ENCODE measurements at places on chromosomes 12 and 14.
A peak's percentile ranks its signal among the peaks of the same experiment; 100 is the strongest.

DNA sequence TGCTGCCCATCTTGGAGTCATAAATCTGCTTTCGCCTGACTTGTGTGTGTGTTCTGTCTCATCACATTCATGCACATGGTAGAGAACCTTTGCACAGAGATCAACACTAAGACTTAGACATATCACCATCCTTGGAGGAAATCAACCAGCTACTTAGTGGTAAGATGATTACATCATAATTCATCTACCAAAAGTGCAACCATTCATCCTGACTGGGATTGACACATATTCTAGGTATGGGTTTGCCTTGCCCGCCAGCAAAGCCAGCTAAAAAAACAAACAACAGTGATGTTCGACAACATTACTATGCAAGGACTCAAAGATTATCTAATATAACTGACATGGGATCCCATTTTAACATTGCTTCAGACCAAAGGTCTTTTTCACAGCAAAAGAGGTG lies 228.7 kb downstream of the NUAK1 start:
- no peak for DNase-seq

GRCh38 chr12:62802984-62803383 lies 132.0 kb downstream of the PPM1H start:
- DNase-seq = no peak

GRCh38 chr14:34781242-34781641 lies 66.8 kb upstream of the CFL2 start:
- peak; percentile 56 for DNase-seq

GRCh38 chr14:78509516-78509915 lies 339.3 kb downstream of the NRXN3 start:
- no peak for DNase-seq

DNA sequence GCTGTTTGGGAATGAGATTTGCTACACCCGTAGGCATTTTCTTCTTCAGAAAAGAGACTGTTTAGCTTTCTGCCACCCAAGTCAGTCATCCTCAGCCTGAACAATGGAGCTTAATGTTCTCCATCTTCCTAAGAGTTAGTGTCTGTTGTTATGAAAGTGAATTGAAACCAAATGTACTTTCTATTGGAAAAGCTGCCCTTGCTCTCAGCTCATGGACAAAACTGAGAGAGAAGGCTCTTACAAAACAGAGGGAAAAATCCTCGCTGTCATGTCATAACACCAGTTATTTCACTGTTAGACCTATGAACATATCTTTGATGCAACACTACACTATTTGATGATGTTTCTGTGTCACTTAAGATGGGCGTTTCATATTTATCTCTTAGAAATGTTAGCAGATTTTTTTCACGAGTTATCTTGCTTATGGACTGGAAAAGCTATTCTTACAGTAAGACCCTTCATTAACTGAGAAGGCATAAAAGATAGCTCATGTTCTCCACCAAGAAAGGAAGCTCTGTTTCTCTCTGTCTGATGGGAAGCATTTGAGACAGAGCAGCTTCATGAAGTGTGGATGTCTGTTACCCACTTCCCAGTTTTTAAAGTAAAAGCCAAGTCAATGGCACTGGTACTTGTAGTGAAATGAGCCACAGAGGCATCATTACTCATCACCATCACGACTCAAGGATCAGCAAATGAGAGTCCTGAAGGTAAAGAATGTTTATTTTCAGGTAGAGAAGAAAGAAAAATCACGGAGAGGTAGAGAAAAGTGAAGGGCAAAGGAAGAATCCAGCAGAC lies 483.9 kb downstream of the ZFP36L1 start:
- no peak for DNase-seq

DNA sequence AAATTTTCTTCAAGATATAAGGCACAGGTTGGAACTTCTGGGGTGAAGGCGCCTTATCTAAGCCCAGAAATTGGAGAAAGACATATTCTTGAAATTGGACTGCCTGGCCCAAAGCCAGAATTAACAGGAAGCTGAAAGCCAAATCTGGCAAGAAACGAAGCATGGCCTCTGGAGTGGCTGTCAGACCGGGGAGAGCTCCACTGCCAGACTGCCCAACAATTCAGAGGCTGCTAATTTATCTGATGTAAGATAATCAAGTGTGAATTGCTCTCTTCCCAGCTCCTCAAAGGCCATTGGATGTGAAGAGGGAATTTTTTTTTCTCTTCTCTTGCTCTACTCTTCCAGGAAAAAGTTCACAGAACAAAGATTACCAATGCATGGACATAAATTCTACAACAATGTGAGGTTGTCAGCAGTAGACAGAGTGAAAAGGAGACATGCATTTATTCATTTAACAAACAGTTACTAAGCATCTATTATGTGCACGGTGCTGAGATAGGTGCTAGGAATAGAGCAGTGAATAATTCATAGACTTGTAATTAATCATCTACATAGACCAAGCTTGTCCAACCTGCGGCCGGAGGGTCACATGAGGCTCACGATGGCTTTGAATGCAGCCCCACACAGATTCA lies at the start of gene GDF3:
GDF3 (minus strand) TSS at position 210 of the 632 bp plus-strand sequence; CDS start at position 163, 47 bp downstream.
- no peak for DNase-seq

DNA sequence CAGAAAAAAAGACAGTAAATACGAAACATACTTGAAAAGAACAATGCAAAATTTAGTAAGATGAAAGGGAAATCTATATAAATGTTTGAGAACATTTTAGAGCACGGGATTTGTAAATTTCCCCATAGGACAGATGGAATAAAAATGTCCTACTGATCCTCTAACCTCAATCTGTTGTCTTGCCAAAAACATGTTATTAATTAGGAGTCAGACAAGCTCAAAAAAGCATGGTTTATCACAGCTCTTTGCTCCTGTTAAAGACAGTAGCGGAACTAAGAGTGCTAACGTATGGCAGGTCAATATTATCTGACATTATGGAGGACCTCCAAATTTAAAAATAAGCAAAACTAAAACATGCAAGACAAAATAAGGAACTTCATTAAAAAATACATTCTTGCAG lies 12.9 kb downstream of the GMFB start:
- no peak for DNase-seq

DNA sequence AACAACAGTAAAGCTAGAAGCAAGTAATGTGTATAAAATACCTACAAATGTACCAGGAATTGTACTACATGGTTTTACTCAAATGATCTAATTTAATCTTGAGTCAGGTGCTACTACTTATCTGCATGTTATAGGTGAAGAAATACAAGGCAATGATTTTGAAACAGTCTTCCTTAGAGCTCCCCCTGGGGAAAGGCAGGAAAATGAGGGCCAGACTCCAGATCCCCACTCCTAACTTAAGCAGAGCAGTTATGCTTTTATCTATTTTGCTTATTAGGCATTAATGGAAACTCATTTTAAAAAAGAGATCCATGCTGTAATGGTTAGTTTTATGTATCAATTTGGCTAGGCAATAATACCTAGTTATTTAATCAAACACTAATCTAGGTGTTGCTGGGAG lies 109.3 kb upstream of the CPSF6 start:
- DNase-seq = no peak

- DNase-seq = no peak
Measured at GRCh38 chr12:122880668-122881067, 15.3 kb downstream of the VPS37B start.

Measured in epithelial cell of prostate (primary cell).